Activated CD4-positive, alpha-beta T cell treated with anti-CD3 and anti-CD28 coated beads, Interleukin-2, amount 10 ng/mL, durations not matched to agents 7 days and 5 days (primary cell): ENCODE measurements at places on chromosomes 6 and 20.

DNA sequence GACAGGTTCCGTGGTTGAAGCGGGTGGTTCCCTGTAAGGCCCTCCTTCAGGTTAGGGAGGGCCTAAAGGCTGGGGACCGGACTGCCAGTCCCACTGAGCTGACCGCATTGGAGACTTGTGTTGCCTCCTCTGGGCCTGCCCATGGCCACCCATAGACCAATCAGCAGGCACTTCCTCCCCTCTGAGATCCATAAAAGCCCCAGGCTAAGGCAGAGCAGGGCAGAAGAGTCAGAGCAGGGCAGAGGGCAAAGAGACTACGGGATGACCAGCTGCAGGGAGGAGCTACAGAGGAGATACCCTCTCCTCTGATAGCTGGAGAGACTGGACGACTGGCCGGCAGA, 537.4 kb downstream of the TENT5A start:
- DNase-seq: no peak

DNA sequence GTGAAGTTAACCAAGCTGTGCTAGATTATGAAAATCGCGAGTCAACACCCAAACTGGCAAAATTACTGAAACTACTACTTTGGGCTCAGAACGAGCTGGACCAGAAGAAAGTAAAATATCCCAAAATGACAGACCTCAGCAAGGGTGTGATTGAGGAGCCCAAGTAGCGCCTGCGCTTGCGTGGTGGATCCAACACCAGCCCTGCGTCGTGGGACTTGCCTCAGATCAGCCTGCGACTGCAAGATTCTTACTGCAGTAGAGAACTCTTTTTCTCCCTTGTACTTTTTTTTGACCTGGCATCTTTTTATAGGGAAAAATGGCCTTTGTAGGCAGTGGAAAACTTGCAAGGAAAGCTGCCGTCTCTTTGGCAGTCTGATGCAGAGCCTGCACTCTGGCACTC, 6.8 kb downstream of the GID8 start:
- DNase-seq: no peak

- no peak for DNase-seq
These were observed 36.0 kb downstream of the KIZ start for GRCh38 chr20:21161926-21162325.

GRCh38 chr20:10079964-10080363, 45.2 kb downstream of the ANKEF1 start:
- no peak for DNase-seq

GRCh38 chr6:55756531-55757031, 118.8 kb downstream of the BMP5 start:
- no peak for DNase-seq

- no peak for DNase-seq
These were observed 18.6 kb upstream of the DSP start for GRCh38 chr6:7522873-7523272.

GRCh38 chr20:15673206-15673605, 900.0 kb downstream of the KIF16B start:
- DNase-seq: no peak

- no peak for DNase-seq
These were observed 31.1 kb downstream of the CEBPB start for GRCh38 chr20:50221501-50222308.

DNA sequence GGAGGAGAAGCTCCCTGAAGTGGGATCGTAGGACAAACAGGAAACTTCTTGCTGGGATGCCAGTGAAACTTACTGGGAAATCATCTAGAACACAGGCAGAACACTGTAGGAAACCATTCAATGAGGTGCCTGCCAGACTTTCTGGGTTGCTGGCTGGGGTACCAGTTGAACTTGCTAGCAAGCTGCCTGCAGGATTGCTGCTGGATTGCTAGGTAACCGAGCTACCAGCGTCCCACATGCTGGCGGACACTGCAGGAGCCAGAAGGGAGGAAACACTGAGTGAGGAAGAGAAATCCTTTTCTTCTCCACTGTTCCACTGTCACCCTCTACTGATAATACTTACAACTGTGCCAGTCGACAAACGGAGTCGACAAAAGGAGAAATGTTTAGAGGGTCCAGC, 91.3 kb upstream of the SLC35B3 start:
- no peak for DNase-seq
